ENCODE measurements at places on chromosomes 5 and 9.
A peak's percentile ranks its signal among the peaks of the same experiment; 100 is the strongest.

GRCh38 chr9:96655198-96655851 lies at the start of gene PRXL2C:
Gene PRXL2C (minus strand): TSS chr9:96655317. CDS start chr9:96655281, 36 bp downstream.
- DNase-seq, result peak; percentile 84

DNA sequence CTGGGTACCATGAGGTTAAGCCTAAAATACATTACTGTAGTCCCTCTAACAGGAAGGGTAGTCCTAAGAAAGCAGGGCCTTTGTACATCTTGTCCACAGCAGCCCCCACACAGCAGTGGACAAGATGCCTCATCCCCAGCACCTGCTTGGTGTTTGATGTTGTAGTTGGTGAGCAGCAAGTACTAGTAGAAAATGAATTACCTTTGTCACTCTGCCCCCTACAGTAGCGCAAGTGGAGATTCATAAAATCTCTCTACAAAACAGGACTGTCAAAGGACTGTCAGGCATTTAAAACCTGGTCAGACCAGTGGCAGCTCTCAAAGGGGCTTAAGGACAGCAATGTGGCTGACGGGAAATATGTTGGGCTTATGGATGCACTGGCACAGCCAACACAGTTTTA lies 122.5 kb downstream of the TMEM174 start:
- DNase-seq, result no peak

DNA sequence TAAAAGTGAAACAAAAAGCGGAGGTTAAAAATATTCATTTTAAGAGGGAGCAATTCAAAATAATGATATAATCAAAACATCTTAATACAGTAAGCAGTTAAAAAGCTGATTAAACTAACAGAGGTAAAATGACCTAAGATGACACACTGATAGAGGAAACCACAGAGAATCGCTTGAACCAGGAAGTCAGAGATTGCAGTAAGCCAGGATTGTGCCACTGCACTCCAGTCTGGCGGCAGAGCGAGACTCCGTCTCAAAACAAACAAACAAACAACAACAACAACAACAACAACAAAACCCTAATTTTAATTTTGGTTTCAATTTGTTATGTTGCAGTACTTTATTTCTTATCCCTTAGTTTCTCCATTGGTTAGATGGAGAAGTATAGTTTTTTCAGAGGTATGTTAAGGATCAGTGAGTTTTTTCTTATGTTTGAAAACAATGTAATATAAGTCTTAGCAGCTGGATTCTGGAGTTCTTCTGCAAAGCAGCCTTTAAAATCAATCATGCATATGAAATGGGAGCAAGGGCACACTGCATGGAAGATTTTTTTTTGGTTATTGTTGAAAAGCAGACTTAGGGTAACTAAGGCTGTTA lies 58.5 kb downstream of the MLANA start:
- no peak for DNase-seq

DNA sequence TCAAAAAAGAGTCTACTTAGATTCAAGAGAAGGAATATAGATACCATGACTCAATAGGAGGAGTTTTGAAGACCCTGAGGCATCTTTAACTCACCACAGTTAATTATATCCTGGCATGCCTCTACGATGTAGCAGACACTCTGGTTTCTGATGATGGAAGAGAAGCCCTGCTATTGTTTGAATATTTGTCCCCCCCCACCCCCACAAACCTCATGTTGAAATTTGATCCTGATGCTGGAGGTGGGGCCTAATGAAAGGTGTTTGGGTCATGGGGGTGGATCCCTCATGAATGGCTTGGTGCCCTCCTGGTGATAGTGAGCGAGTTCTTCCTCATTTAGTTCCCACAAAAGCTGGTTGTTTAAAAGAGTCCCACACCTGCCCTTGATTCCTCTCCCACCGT lies 147.9 kb upstream of the TBCA start:
- DNase-seq, result no peak

- DNase-seq, result no peak
Observed at GRCh38 chr9:100112677-100113336, 13.8 kb downstream of the INVS start.

DNA sequence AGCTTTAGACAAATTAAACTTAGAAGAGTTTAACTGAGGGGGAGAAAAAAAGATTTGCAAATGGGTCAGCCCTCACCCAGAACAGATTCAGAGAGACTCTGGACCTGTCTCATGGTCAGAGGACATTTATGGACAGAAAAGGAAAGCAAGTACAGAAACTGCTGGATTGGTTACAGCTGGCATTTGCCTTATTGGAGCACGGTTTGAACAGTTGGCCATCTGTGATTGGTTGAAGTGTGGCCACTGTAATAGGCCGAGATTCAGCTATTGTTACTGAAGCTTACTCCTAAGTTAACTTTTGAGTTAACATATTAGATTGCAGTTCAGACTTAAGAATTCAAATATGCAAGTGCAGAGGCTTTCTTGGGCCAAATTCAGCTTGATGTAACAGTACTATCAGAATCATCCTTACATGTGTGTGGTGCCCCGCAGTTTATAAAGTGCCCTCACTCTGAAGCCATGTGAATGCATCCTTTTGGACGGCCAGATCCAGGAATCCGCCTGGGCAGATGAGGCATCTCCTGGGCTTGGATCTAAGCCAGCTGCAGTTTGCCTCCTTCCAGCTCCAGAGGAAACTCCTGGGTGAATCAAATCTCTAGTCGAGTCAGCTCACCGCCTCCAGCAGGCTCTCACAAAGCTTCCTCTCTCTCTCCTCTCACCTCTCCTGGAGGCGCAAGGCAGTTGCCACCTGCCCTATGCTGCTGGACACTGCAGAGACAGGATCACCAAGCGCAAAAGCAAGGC lies 165.2 kb downstream of the ADAMTS12 start:
- DNase-seq, result no peak

DNA sequence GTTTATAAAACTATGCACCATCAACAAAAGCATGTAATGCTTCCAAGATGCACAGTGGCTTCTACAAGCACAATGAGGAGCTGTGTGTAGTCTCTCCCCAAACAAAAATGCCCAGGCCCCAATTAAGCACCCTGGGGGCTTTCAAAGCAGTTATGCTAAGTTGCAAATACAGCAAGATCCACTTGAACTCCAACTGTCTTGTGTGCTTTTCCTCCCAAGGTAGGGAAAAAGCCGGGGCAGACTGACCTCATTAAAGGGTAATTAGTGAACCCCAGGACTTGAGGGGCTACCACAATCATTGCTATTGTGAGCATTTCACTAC lies 13.1 kb downstream of the ZNF608 start:
- no peak for DNase-seq

DNA sequence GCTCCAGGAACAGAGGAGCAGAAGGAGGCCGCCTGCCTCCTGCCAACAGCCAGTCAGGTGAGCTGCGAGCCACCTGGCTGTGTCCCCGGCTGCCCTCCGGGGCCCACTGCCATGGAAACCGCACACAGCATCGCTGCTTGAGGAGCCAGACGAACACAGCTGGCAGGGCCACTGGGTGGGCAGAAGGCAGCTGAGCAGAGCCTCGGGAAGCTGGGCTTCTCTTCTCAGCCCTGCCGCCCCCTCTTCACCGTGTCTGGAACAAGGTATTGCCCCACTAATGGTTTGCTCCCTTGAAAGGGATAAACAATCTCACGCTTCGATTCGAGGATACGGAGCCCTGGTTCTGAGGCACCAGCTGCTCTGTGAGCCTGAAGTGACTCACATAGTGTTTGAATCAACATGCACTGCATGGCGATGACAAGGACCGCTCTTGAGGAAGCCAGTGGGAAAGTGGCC lies 63.7 kb upstream of the RUFY1 start:
- no peak for DNase-seq
